ENCODE measurements at places on chromosomes 12 and 14.

- no peak for DNase-seq
Measured at GRCh38 chr14:76953311-76953945, 75.1 kb downstream of the IRF2BPL start.

- no peak for DNase-seq
Measured at GRCh38 chr12:76244300-76244699, 103.9 kb downstream of the BBS10 start.

GRCh38 chr12:49703647-49704137 lies 3.5 kb downstream of the FMNL3 start:
- no peak for DNase-seq

GRCh38 chr14:26863736-26864135 lies 265.9 kb upstream of the NOVA1 start:
- no peak for DNase-seq

GRCh38 chr12:48388460-48388859 lies 37.7 kb upstream of the ZNF641 start:
- no peak for DNase-seq

- no peak for DNase-seq
Measured at GRCh38 chr12:56198836-56199235, 9.6 kb upstream of the SMARCC2 start.

DNA sequence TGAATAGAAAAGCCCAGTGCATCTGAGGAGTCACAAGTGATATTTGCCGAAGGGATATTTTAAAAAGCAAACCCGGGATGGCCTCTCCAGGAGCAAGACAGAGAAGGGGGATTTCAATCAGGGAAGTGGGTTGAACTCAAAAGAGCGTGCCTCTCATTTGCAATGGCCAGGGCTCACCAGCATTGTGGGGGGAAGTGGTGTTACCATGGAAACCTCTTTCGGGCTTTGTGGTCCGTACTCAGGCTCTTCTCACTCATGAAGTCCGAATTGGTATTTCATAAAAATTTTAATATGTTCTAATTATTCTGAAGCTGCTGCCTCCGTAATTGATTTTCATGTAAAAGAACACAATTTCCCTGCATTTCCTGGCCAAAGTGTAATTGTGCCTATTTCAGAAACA lies 79.8 kb downstream of the SLC15A4 start:
- no peak for DNase-seq

Data from NCI-H345 (cell line).